Cardiac fibroblast (primary cell): ENCODE measurements at places on chromosomes 11 and 22.

DNA sequence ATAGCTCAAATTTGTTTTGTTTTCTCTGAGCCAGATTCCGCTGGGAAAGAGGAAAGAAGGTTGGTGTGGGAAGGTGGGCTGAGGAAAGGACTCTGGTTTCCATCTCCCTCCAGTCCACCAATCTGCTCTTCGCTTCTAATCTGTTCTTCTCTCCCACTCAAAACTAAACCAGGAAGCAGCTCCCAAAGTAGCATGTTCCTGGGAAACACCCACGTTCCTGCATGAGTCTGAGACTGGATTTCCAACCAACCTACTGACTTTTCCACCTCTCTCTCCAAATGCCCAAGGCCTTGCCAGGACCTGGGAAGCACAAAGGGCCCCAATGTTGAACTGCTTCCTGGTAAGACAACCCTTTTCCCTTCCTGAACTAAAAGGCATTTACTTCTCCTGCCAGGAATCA is 110.2 kb downstream of the WT1 start:
- DNase-seq = no peak

DNA sequence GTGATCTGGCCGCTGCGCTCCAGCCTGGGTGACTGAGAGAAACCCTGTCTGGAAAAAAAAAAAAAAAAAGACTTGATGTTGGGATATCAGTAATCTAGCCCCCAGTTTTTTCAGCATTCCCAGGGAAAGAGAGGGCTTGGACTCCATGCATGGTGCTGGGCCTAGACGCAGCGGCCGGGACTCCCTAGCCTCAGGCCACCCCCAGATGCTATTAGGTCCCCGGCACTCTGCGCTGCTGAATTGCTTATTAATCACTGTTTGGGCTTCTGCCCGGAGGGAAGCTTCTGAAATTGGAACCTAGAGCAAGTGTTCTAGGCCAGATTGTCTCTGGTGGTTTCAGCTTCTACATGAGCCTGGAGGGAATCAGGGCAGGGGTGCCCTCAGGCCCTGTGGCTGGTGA is 39.0 kb downstream of the SLCO2B1 start:
- no peak for DNase-seq

- no peak for DNase-seq
Observed at GRCh38 chr11:122811721-122812120, 26.6 kb upstream of the CRTAM start.

DNA sequence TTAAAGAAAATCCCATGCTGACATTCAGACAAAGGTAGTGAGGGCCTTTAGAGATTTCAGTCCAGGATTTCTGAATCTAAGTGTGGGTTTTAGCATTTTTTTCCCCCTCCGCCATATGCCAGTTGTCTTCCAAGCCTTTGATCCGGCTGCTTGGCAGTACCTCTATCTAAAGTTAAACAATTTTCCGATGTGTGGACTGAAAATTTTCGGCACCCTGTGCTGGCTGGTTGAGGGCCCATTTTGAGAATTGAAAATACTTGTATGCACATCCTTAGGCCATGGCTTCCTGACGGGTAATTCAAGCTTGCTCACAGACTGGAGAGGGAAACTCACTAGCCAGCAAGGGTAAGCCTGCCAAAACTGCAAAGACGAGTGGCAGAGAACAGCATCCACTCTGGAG is 131.9 kb upstream of the NARS2 start:
- no peak for DNase-seq

- DNase-seq = peak; percentile 71
Observed at GRCh38 chr11:45048313-45048841, 97.7 kb upstream of the TP53I11 start.

- DNase-seq = no peak
Observed at GRCh38 chr11:117410861-117411710, 83.4 kb downstream of the CEP164 start.

GRCh38 chr22:45846952-45847351 is 130.0 kb downstream of the WNT7B start:
- DNase-seq = no peak

- no peak for DNase-seq
Observed at GRCh38 chr22:49968831-49969661, 8.5 kb downstream of the PIM3 start.

GRCh38 chr11:96760815-96761214 is 371.0 kb downstream of the JRKL start:
- no peak for DNase-seq

DNA sequence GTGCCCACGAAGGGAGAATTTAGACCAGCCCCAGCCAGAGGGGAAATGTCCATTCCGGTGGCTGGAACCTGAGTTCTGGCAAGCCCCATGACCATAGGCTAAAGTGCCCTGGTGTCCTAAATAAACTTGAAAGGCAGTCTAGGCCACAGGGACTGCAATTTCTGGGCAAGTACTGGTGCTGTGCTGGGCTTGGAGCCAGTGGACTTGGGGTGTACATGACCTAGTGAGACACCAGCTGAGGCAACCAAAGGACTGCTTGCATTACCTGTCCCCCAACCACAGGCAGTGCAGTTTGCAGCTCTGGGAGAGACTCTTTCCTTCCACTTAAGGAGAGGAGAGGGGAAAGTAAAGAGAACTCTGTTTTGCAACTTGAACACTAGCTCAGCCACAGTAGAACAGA is 23.7 kb downstream of the RRP8 start:
- no peak for DNase-seq

DNA sequence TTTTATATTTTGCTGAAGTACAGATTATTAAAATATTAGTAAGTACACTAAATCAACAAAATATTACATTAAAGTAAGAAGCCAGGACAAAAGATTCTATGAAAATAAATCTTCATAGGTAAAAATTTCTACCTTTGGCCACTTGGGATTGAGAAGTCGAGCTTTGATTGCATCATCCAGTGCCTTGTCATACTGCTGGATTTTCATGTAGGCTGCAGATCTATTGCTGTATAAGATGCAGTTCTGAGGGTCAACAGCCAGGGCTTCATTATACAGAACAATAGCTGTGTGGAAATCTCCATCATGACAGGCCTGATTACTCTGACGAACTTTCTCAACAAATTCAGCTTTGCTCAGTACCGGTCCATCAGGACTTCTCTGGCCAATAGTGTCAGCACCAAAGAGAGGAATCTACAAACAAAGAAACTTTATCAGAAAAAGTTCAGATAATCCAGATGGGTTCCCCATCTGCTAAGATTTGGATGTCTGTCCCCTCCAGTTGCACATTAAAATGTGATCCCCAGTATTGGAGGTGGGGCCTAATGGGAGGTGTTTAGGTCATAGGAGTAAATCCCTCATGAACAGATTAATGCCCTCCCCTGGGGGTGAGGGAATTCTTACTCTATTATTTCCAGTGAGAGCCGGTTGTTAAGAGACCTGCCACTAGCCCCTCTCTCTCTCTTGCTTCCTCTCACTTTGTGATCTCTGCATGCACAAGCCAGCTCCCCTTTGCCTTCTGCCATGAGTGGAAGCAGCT is 50.0 kb downstream of the TTC28 start:
- DNase-seq = peak; percentile 22

DNA sequence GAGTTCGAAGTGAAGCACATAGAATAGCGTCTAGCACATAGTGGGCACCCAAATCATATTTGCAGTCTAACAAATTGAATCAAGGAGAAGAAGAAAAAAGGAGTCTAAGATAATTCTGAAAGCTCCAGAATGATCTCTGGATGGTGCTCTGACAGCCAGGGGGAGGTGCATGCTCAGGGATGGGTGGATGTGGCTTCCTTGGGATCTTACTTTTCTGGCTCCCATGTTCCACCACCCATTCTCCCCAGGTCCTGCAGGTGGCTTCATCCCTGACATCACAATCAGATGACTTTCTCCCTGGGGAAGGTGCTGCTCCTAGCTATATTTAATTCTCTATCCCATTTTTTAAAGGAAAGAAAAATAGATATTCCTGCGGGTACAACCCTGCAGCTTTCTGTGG is 381.9 kb downstream of the CADM1 start:
- no peak for DNase-seq

DNA sequence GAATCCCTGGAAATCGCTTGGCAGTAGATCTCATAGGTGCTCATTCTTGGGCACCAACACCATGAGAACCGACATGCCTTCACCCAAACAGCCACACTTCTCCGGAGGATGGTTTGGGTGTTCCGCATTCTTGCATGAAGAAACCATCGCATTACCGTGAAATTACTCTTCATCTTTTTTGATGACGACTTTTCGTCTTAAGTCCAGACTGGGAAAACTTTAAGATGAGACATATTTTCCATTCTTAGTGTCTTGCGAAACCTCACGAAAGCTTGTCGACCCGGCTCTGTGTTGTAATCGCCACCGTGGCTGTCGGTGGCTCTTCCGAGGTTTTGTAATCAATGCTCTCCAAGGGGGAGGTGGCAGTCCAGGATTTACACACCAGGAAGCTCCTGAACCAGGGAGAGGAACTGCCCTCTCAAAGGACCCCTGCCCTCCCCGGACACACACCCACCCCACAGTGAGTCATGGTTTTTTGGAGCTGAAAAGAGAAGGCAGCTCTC is 1.7 kb downstream of the TOM1 start:
- peak; percentile 98 for DNase-seq

GRCh38 chr11:62508336-62509058 is 38.1 kb downstream of the AHNAK start:
- peak; percentile 63 for DNase-seq

- no peak for DNase-seq
Observed at GRCh38 chr11:5223146-5223545, 3.7 kb downstream of the HBB start.

- DNase-seq = no peak
Observed at GRCh38 chr11:17563961-17564686, 17.1 kb downstream of the OTOG start.

- no peak for DNase-seq
Observed at GRCh38 chr11:22903782-22904181, 43.5 kb upstream of the CCDC179 start.

GRCh38 chr11:18594999-18595749 is 4.4 kb upstream of the MISFA start:
- peak; percentile 22 for DNase-seq

DNA sequence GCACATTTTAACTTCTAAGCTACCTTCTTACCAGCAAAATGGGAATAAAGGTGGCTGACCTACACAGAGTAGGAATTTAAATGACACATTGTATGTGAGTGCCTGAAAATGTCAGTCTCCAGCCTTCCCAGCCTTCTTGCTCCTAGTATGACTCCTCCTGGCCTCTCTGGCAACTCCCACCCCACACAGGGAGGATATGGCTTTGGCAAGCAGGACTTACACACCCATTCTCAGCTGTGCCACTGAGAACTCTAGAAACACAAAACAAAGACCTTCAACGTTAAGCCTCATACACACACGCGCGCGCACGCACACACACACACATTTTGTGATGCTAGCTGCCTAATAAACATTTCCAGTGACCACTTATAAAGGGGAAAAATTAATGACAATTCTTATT is 65.8 kb downstream of the PACSIN2 start:
- peak; percentile 80 for DNase-seq

GRCh38 chr11:119671561-119672015 is 57.4 kb downstream of the NECTIN1 start:
- peak; percentile 57 for DNase-seq

GRCh38 chr11:76642341-76642740 is 28.2 kb downstream of the LRRC32 start:
- no peak for DNase-seq

- DNase-seq = no peak
Observed at GRCh38 chr11:47147250-47147649, 29.4 kb downstream of the ARFGAP2 start.

GRCh38 chr11:102666331-102666957 is 39.1 kb downstream of the MMP27 start:
- DNase-seq = peak; percentile 65

- DNase-seq = no peak
Observed at GRCh38 chr11:93784935-93785360, 866 bp downstream of the MED17 start.

DNA sequence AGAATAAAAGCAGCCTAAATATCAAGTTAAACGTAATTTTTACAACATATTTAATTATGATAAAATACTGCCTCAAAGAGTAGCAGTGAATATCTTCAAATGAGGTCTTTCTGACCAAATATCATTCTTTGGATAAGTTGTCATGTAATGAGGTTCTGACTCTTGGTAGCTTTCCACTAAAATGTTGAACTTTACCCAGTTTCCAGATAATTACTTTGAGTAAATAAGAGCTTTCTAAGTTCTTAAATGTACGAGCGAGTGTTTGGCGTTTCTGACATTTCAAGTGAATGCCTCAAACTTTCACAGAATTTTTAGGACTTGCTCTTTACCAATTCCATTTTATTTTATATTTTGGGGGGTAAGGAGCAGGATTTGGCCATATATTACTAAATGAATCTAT is 1515.2 kb downstream of the FAM181B start:
- no peak for DNase-seq

- DNase-seq = no peak
Observed at GRCh38 chr11:119863851-119864601, 135.0 kb upstream of the NECTIN1 start.

DNA sequence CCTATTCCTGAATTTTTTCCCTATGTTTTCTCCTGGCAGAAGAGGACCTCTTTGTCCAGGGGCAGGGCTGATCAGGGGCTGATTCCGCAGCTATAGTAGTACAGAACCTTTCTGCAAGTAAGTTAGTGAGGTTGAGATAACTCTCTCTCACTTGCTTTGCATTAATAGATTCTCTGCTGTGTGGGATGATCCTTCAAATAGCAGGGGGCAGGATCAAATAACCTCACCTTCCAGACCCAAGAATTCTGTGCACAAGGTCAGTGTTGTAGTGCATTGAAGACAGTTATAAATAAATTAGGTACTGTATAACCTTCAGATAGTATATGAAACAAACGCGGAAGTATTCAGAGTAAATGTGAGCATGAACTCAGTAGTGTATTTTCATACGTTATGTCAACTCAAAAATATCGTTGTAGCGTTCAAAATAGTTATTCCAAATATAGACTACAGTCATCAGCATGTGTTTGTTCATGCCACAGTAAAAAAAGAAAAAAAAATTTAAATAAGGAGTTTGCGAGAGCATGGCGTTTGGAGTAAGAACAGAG is 278 bp downstream of the MMP26 start:
- DNase-seq = no peak

DNA sequence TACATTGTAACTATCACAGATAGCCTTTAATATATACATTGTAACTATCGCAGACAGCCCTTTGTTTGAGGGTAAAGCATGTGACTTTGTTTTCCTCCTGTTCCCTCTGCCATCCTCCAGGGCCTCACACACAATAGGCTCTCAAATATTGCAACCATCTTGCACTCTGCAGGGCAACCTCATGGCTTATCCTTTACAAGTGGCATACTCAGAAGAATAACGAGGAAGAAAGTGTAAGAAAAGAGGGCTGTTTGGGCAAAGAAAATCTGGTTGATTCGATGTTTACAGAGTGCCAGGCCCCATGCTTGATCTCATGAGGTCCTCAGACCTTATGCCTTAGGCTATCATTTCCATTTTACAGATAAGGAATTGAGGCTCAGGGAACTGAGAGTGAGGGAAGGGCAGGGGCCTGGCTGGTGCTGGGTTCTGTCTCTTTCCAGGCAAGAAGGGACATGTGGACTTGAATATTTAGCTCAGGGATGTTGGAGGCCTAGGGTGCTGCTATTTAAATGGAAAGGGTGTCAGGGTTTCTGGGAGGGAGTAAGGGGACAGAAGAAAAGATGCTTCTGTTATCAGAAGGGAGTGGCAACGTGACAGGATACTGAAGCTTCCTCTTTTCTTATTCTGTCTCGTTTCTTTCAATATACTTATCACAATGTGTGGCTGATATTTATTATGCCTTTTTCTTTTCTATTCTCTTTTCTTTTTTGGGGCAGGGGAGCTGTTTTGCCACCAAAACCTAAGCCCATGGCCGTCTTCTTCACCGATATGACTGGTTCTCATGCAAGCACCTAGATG is 1.1 kb upstream of the SAMM50 start:
- no peak for DNase-seq

GRCh38 chr22:44172370-44173108 is 8.2 kb upstream of the PARVG start:
- no peak for DNase-seq
